ENCODE measurements at places on chromosomes 3 and 15.

- no peak for DNase-seq
Observed at GRCh38 chr3:100463646-100464155, 28.7 kb upstream of the TMEM45A start.

GRCh38 chr3:141308588-141309218 is 59.6 kb upstream of the ZBTB38 start:
- DNase-seq, result no peak

GRCh38 chr3:157589211-157589610 is 86.0 kb upstream of the VEPH1 start:
- no peak for DNase-seq

- DNase-seq, result no peak
Observed at GRCh38 chr15:55915221-55915620, 78.2 kb downstream of the NEDD4 start.

DNA sequence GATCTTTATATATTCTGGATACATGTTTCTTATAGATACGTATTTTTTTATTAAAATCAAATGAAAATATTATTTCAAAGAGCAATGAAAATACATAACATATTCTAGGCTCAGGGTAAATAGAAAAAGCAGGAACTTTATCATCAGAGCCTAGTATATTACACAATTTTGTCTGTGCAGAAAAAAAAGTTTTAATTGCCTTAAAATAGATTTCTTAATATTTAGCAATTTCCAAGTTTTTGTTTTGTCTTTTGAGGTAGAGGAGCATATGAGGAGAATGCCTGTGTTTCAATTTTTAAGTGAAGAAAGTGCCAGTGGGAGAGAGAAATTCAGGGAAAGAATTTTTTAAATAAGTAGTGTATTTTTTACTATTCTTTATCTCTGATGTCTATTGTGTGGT is 10.5 kb downstream of the CAPN7 start:
- no peak for DNase-seq

DNA sequence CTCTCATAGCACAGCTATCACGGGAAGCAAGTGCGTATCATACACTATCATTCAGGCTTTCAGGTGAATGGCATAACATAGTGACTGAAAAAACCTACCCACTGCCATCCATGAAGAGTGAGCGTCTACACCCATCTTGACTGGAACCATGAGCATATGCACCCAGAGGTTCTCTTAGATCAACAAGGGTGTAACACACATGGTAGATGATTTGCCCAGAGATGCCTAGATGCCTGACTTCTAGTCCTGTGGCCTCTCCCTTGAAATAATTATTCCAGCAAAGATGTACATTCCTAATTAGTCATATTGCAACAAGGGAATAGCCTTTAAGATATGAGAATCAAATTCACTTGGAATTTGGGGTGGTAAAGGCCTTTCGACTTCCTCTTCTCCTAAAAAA is 228.4 kb downstream of the GREM1 start:
- DNase-seq, result no peak
